ENCODE measurements at places on chromosomes 1 and 21.

- no peak for DNase-seq
Observed at GRCh38 chr1:21295002-21295401, 4.7 kb upstream of the ECE1 start.

- no peak for DNase-seq
Observed at GRCh38 chr1:229164836-229165735, 105.8 kb upstream of the RAB4A start.

GRCh38 chr21:23664193-23664694 lies 1943.0 kb downstream of the MRPL39 start:
- DNase-seq = no peak

GRCh38 chr1:244496186-244496585 lies 35.1 kb downstream of the CATSPERE start:
- no peak for DNase-seq

GRCh38 chr21:44473915-44474555 lies 18.7 kb downstream of the LRRC3 start:
- DNase-seq = no peak

DNA sequence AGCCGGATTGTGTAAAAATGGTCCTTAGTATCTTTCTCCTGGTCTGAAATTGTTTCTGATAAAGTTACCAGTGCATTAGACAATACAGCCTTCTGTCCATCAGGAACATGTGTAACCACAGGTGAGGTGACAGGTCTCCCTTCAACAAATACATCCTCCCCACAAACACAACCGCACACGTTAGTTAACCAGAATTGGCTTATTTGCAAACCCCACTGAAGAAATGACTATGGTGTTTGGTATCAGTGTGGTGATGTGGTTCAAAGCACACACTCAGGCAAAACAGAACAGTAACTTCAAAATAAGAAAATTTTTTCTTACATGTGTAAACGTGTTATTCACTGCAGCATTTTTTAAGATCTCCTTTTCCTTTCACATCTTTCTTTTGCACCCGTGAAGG lies 517.2 kb upstream of the NR5A2 start:
- DNase-seq = no peak

DNA sequence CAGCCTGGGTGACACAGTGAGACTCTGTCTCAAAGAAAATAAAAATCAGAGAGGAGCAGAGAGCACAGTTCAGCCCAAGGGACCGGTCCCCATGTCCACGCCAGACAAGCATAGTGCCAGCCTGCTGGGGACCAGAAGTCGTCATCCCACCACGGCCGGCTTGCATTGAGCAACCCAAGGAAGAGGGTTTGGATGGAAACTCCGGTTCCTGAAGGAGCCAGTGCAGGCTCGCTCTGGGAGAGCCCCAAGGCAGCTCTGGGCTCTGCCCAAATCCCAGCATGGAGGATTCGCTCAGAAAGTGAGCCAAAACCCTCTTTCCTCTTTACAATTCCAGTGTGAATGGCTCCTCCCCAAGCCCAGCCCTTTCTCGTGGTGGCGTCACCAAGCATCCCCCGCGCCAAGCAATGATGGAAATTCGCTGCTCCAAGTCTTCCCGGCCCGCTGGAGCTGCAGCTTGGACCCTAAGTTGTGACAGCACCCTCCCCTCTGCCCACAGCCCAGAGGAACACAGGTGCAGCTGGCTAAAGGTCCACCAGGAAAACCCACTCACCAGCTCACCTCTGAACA lies 64.1 kb upstream of the SLC25A33 start:
- no peak for DNase-seq

DNA sequence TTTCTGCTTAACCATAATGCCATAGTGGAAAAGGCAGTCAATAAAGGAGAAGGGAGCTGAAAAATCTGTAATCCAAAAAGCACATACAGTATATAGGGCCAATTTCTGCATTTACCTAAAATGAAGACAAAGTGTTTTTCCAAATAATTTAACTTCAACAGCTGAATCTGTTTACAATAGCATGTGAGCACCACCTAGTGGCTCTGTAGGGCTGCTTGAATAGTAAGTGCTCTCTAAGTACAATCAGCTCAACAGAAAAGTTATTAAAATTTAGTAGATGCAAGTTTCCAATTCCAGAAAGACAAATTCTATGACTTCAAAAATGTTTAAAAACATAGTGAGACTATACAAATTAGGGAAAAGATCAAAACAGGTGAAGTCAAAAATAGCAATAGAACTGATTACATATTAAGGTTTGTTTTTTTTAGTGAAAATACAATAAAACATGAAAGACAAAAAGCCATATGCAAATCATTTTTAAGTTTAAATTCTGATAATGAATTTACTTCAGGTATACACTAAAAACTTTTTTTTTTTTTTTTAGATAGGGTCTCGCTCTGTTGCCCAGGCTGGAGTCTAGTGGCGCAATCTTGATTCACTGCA lies 220.0 kb downstream of the SETD4 start:
- no peak for DNase-seq

DNA sequence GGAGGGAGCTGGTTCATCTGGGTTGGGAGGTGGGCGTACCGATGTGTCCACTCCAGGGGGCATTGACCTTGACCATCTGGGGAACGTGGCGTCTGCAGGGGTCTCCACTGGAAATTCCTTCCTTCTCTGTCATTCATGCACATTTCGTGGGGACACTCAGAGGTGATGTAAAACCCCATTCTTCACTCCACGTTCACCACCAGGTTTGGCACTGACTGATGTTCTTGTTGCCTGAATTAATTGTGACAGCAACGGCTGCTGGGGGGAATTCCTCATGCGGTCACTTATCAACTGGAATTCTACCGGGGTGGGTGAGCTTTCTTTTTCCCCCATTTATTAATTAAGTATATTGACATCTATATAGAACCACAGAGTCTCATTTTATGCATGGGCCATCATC lies 18.1 kb upstream of the POFUT2 start:
- no peak for DNase-seq

- DNase-seq = no peak
Observed at GRCh38 chr21:38626306-38626705, 128.0 kb upstream of the ERG start.

GRCh38 chr1:240998024-240998423 lies 359.0 kb downstream of the RGS7 start:
- no peak for DNase-seq

GRCh38 chr1:186568221-186568620 lies 107.3 kb upstream of the PDC start:
- DNase-seq = no peak

GRCh38 chr1:110605901-110606656 lies at the start of gene KCNA2:
Gene KCNA2, minus strand, starts transcription at chr1:110606358. Its CDS starts 1,576 bp downstream, at chr1:110604782.
- DNase-seq = peak; percentile 15

DNA sequence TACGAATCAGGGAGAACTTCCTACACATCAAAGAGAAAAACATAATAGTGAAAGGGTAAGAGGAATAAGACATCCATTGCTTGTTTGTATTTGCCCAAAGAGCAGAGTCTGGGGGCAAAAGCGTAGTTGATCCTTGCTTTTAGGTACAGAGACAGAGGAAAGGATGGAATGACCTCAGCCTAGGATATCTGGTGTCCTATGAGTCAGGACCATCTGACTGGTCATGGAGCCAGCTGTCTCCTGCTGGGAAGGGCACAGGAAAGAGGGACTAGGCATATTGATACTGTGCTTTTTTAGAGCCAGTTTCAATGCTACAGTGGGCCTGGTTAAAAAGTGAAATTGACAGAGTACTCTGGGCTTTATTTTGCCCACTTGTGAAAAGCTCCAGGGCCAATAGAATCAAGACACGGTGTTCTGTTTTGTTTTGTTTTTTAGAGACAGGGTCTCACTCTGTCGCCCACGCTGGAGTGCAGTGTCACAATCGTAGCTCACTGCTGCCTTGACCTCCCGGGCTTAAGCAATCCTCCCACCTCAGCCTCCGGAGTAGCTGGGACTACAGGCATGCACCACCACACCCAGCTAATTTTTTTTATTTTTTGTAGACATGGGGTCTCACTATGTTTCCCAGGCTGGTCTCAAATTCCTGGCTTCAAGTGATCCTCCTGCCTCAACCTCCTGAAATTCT lies 3.2 kb downstream of the PLEKHO1 start:
- no peak for DNase-seq

DNA sequence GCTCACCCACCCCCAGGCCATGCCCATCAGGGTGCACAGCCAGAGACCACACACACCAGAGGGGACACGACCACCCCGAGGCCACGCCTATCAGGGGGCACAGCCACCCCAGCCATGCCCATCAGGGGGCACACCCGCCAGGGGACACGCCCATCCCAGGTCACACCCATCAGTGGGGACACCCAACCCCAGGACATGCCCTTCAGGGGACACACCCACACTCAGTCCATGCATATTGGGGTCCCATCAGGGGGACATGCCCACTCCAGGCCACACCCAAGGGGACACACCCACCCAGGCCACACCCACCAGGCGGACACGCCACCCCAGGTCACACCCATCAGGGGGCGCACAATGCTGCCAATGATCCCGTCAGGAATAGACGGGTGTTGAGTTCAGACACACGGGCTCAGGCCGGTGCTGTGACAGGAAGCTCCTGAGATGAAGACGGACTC lies 20.7 kb downstream of the MCM3AP start:
- DNase-seq = no peak

DNA sequence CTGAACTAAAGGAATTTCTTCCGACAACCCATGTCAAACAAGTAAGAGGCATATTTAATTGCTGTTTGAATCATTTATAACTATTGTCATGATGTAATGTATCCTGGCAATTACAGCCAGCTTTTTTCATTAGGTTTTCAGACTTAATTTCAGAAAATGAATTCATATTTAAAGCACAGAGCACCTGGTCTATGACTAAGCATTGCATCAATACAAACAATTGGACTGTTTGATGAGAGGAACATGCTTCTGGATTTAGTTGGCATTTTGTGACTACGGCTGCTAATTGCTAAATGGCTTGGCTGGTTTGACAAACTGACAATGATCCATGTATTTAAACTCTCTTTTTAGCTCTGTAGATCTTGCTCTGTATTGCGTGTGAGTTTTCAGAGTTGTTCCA lies 853.4 kb downstream of the NCAM2 start:
- DNase-seq = no peak

- no peak for DNase-seq
Observed at GRCh38 chr1:220922951-220923350, 43.7 kb downstream of the HLX start.

DNA sequence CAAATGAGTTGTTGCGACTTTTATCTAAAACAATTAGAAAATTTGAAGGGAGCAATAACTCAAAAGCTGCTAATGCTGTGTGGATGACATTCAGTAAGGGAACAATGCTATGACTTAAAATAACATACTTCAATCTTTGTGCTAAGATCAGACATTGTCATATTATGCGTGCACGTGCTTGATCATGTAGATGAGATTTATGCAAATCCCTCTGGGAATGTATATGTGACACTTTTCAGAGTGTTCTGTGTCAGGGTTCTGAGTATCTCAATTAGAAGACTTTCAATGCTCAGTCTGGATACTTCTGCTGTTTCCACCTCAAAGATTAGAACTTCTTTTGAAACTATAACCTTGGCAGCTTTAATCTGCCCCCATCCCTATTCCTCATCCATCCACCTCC lies 18.6 kb upstream of the POU2F1 start:
- no peak for DNase-seq

DNA sequence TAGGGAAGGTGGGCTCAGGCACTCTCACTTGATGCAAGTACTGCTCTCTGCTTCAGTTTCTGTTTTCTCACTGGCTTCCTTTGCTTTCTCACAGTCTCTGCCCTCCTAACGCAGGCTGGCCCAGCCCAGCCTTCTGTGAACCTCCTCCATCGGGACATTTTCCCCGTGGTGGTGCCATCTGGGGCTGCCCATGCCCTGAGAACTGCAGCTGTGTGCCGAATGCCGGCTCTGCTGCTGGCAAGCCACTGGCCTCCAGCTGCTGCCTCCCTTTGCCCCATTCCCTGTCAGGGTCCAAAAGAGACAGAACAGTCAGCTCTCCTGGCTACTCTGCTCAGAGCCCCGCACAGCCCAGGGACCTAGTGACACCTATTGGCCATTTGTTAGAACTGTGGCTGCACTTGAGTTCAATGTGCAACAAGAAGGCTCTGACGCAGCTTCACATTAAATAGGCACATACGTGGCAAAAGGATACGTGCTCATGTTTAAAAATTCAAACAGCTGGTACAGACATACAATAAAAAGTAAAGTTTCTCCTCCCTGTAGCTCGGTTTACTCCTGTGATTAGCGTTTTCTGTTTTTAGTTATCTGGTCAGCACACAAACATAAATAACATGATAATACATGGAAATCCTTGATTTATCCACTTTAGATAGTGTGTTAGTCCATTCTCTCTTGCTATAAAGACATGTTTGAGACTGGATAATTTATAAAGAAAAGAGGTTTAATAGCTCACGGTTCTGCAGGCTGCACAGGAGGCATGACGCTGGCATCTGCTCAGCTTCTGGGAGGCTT lies 46.6 kb downstream of the FCRL5 start:
- no peak for DNase-seq

- DNase-seq = no peak
Observed at GRCh38 chr1:22794647-22795365, 84.2 kb downstream of the EPHB2 start.

- DNase-seq = no peak
Observed at GRCh38 chr1:160647329-160647720, 481 bp upstream of the SLAMF1 start.

DNA sequence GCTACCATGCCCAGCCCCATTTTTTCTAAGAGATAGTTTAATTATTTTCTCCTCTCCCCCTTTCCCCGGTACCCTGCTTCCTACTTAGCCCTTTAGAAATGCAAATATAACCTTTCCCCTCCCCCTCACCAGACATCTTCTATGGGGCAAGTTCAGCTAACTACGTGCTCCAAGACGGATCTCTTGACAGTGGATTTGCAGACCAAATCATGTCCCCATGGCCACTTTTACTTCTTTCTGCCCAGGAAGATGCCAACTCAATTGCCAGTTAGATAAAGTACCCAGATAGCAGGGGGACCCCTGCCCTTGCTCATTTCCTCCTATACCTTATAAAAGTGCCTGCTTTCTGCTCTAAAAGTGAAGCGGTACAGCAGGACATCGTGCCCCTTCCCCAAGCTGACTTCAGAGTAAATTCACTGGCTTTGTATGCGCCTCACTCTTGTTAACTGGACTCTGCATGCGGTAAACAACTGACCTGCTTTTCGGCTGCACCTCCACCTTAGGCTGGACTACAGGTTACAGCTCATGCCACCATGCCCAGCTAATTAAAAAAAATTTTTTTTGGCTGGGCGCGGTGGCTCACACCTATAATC lies 7.4 kb downstream of the DNAJC11 start:
- no peak for DNase-seq

- no peak for DNase-seq
Observed at GRCh38 chr1:182781841-182782586, 7.6 kb upstream of the NPL start.

DNA sequence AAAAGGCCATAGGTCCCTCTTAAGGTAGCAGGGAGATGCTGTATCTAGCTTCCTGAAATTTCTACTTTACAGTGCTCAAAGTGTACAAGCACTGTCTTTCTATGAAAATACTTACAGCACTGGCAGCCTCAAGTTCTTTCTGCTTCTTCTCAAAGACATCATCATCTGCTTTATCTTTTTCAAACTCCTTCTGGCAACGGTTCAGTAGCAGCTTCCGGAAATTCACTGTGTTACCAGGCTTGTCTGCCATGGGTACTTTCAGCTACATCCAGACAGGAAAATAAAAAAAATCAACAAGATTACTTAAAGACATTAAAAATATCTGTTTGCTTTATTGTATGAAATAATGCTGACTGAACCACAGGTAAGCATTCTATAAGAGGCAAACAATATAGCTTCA lies 77.9 kb upstream of the HP1BP3 start:
- no peak for DNase-seq

Data from NCI-H2227 treated with DMSO at 0.1 percent for 48 hours (cell line).